Dermis blood vessel endothelial cell (primary cell): ENCODE measurements at places on chromosomes 12 and 14. TPM values are rescaled to one million over a fixed set of nuclear protein-coding genes. Genes with fewer than 3 reads are reported as not detected.

GRCh38 chr14:98950353-98950895 lies 321.6 kb downstream of the BCL11B start:
- DNase-seq: no peak

GRCh38 chr12:94074980-94075629 lies 73.3 kb upstream of the PLXNC1 start:
- peak; percentile 65 for DNase-seq

- DNase-seq: no peak
These were observed 234.8 kb downstream of the CACNA1C start for GRCh38 chr12:2287589-2287988.

- peak; percentile 54 for DNase-seq
These were observed 80.1 kb downstream of the IRF2BPL start for GRCh38 chr14:76948213-76948947.

- DNase-seq: no peak
These were observed 14.8 kb upstream of the LRRC9 start for GRCh38 chr14:59905188-59905587.

- no peak for DNase-seq
These were observed 71.5 kb downstream of the CCER1 start for GRCh38 chr12:90883456-90883855.

- DNase-seq: peak; percentile 24
These were observed 2.8 kb upstream of the AAAS start for GRCh38 chr12:53324113-53324778.

DNA sequence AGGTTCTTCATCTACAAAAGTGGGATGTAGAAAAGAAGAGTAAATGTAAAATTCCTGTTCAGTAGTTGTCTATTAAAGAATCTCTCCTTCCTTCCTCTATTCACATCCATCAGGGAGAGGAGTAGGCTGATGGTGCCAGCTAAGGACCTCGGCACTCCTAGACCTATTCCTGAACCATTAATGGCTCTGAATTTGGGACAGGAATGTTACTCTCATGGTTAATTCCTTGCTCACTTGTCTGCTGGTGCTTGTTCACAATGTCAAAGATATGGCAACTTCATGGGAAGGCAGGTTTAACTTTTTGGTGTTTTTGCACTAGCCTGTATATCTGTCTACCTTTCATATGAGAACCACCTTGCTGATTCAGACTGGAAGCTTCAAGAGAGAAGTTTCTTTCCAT lies 206.6 kb downstream of the DAD1 start:
- no peak for DNase-seq

- DNase-seq: no peak
These were observed 6.6 kb downstream of the CLEC1B start for GRCh38 chr12:9992296-9992695.

DNA sequence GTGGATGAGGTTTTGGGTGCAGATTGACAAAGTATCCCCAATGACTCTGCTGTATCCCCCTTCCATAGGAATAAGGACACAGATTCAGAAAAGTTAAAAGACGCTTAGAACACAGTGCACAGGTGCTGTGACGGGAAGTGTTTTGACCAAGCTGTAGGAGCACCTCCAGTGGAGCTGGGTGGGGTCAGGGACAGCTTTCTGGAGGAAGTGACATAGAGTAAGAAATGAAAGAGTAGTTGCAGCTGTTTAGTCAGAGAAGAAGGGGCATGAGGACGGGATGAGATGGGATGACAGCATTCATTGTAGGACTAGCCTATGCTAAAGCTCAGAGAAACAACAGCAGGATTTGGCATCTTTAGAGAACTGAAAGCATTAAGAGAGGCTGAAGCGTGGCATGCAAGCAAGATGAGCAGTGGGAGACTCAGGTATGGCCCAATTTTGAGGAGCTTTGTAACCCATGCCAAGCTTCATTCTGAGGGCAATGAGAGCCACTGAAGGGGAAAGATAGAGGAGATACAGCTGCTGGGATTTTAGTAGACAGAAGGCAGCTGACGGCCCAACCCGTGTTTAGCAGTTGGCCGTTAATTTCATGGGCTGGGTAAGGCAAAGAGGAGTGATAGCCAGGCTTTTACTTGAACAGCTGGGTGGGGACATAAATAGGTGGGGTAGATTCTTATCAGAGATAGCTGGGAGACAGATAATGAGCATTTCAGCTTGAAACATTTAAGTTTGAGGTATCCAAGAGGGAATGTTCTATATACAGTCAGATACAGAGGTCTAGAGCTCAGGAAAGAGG lies 131.8 kb upstream of the KRAS start:
- DNase-seq: no peak

DNA sequence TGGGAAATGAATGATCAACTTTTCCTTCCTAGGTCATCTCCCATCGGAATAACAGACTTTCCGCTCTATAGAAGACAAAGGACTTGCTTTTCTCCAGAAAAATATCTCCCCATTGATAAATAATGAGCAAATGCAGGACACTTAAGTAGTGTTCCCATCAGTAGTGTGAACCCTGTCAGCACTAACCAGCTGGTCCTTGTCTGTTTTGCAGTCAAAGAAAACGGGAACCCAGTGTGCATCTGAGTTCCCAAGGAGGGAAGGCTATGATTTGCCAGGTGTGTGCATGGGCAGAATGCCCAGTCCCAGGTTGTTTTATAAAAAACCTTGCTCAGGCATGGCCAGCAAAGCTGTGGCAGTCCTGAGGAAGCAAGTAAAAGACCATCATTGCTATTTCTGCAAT lies 256.5 kb upstream of the HMGA2 start:
- DNase-seq: peak; percentile 76

DNA sequence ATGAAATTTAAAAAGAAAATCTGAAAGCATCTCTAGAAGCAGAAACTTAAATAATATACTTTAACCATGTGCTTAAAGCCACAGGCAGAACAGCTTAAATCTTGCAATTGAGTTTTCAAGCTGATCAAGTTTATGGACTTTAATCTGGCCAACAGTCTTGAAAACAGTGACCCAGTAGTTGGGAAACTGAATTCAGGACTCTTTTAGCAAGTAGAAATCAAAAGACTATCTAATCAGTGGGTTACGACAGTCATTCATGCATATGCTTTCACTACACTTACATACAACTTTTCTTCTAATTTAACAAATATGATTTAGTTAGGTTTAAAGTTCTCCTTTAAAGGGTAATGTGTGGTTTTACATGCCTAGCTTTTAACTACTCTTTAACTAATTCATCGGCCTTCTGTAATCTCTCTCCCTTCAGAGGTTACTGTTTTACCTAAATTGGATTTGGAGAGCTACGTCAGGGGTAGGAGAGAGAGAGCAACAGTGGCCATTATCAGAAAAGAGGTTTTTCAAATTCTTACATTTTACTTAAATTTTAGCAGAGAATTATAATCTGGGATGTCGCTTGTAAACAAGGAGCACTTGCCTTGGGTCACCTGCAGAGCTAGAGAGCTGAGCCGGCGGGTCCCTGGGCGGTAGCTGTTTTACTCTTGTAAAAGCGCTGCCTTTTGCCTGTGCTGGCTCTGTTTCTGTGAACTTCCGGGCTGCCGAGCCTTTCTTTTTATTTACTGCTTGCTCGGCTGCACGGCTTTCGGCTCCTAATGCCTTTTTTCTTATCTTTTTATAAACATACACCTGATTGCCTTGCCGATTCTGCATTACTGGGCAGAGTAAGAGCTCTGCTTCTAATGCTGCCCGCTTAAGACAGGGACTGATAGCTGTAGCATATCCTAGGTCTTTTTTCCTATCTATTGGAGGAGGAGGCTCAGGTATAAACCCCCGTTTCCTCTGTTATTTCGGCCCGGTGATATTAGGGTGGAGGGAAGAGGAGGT lies 17.4 kb upstream of the LYZ start:
- DNase-seq: peak; percentile 15

DNA sequence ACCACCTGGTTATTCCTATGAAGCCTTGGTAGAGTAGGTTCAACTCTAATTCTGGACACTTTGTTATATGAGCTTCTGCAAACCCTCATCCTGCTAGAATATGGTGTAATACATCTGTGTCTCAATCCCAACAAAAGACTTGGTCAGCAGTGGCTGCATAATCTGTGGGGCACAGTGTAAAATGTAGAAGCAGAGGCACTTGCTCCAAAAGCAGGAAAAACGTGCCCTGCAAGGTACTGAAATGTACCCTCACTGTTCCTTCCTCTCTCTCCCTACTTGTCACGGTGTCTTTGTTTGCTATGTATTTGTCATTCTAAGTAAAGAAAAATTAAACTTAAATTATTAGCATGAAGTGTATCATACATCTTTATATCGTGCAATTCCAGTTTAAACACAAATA lies 267.9 kb downstream of the BCL11B start:
- DNase-seq: no peak

- no peak for DNase-seq
These were observed 19.5 kb downstream of the PITPNM2 start for GRCh38 chr12:123131291-123131832.

- no peak for DNase-seq
These were observed 42.1 kb downstream of the DYRK2 start for GRCh38 chr12:67690656-67691055.

DNA sequence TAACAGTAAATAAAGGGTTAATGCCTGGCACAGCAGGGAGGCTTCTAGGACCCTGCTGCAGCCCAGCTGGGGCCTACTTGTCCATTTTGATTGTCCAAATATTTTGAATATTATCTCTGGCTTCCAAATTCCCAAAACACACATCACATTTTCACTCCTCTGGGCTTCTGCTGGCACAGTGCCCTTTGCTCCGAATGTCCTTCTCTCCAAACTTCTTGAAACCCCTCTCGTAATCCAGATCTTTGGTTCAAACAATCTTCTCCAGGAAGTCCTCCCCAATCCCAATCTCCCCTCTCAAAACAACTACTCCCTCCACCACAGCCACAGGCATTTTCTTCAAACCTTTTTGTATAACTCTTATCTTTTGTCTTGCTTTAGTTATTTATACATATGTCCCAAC lies 225.6 kb downstream of the PPM1H start:
- DNase-seq: no peak

DNA sequence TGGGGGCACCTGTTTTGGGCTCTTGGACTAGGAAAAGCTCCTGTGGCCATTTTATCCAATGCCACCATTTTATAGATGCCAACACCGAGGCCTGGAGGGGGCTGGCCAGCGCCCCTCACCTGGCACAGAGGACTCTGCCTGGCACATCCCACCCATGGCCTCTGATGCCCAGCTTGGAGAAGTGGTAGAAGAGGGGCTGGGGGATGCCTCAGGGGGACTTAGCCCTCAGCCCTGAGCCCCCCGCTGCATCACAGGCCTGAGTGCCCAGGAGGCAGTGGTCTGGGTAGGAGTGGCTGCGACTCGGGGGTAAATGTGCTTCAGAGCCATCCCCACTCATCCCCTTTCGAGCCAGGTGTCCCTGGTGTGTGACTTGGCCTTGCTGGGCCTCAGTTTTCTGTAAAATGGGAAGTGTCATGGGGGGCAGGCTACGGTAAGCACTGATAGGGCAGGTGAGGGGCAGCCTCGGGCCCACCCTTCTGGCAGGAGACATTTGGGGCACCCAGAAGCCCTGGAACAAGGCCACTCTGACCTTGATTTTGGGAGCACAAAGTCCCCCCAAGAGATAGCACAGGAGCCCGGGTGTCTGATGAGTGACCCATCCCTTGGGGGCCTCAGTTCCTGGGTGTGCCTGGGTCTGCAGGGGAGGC lies 22.5 kb downstream of the SH2B3 start:
- DNase-seq: no peak

GRCh38 chr14:74893614-74894091 lies 11.9 kb downstream of the DLST start:
- DNase-seq: no peak

- DNase-seq: no peak
These were observed 66.5 kb upstream of the ABCD2 start for GRCh38 chr12:39685854-39686657.

DNA sequence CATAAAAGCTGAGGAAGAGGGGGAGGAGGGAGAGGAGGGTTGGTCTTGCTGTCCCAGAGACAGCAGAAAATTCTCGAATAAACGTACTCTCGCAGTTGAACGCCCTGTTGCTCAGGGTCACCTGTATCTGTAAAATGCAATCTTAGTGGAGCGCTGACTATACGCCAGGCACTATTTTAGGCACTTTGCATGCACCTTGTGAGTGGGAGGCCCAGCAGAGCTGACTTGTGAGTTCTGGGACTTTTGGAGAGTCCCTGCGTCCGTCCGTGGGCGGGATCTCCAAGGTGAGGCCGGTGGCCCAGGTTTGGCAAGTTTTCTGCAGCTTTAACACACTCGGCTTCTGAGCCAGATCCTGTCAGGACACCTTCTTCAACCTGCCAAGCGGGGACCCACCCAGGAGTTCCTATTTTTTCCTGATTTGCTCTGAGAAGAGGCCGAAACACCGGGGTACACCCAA lies 32.5 kb upstream of the PLEKHG6 start:
- no peak for DNase-seq

DNA sequence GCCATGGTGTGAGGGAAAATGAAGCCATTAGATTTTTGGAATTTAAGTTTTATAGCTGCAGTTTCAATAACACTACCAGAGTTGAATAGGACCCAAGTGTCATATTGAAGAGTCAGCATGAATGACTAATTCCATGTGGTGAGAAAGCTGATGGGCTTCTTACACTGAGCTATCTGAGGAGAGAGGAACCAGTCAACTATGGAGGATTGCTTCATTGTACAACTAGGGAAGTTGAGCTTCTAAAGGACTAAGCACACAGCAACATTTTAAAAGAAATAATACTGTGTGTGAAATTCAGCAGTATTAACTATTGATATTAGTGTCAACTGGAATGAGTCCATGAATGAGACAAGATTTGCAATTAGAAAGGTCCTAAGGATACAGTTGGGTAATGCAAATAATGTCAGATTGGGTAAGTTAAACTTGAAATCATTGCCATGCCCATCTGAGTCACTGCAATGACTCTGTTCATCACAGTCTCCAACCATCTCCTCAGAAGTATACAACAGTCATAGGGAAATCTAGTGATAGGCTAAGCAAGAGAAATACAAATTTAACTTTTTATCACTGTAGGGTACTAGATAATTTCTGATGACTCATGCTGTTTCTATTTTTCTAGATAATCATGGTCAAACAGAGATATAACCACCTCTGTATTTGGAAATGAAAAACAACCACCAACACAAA lies 394.2 kb downstream of the FSCB start:
- no peak for DNase-seq

Gene KRT82
- total RNA-seq: not detected in 2 replicates

Gene BHLHE41
- total RNA-seq: 0.14 and 0.85 TPM in 2 replicates

Gene ST8SIA1
- total RNA-seq: 0.14 and 0.17 TPM in 2 replicates

Gene TRIM9
- not detected in 2 replicates for total RNA-seq

Gene SMOC1
- 1.0 and 3.1 TPM in 2 replicates for total RNA-seq

Gene TECPR2
- total RNA-seq: 14.6 and 25.4 TPM in 2 replicates

Gene PIWIL1
- not detected in 2 replicates for total RNA-seq

Gene HPD
- not detected in 2 replicates for total RNA-seq

Gene TMEM52B
- not detected in 2 replicates for total RNA-seq
